NCI-H1092 treated with DMSO at 0.1 percent for 48 hours (cell line): ENCODE measurements at places on chromosomes 2 and 18.

DNA sequence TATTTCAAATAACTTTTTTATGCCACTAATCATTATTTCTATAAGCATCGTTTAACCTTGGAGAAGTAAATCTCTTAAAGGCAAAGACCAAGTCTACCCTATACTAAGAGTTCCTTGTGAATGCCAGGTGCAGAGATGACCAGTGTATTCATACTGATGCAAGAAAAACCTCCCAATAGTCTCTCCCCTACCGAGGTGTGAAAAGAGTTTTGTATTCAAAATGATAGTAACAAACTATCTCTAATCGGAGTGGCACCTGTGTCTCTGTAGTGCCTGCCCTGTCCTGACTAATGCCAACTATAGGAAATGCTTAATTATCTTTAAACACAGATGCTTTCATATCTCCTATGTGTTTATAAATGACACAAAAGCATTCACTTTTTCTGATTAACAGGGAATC, 798.5 kb downstream of the TRIB2 start:
- no peak for DNase-seq

GRCh38 chr2:180376066-180376465, 369.0 kb upstream of the CWC22 start:
- DNase-seq: no peak

DNA sequence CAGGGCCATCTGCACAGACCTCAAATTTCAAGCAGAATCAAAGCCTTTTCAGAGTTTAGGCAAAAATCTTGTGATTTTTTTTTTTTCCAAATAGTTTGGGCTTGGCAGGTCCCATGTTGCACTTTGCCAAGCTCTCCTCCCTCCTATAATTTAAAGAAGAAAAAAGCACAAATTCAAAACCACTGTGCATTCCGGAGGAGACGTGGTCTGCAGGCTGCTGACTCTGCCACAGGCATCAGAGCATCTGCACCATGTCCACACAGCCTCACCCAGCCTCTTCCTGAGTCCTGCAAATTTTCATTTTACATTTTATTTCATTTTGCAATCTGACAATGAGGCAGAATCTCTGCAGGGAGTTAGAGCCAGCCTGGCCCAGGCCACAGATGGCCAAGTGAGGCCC, 15.7 kb upstream of the GPC1 start:
- no peak for DNase-seq

- DNase-seq: no peak
Measured at GRCh38 chr18:24633121-24633520, 172.7 kb downstream of the HRH4 start.

GRCh38 chr18:9839853-9840252, 45.9 kb upstream of the TXNDC2 start:
- DNase-seq: no peak

DNA sequence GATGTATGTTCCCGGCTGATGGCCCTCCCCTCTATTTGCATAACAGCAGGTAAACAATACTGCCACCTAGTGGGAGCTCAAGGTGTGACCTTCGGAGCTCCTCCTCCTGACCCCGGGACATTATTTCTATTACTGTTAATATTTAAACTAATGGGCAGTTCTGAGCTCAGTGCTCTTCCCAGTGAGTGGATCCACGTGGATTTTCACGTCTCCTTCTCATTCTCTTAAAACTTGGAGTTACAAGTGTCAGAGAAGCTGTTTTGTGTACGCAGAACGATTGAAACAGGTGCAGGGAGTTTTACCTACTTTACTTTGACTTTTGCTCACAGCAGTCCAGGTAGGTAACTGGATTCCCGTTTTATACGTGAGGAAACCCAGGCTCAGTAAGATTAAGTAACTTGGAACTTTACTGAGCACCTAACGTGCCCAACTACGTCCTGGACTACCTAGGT, 127.3 kb downstream of the PRKCE start:
- no peak for DNase-seq

DNA sequence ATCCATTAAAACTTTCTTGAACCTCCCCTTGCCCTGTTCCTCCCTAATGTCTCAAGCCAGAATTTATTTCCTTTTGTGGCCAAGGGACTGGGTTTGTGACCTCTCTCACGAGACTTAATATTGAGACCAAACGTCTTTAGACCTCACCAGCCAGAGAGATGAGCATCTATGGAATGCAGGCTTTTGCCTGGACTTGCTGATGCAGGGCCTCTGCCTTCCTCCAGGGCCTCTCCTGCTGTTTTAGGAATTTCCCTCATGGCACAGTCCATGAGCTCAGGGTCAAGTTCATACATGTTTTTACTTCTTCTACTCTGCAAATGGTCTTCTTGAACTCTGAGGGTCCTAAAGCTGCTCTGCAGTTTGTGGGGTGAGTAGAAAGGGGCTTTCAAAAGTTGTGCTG, 22.3 kb downstream of the IL1B start:
- DNase-seq: no peak

- no peak for DNase-seq
Measured at GRCh38 chr2:192828947-192829346, 634.2 kb upstream of the TMEFF2 start.

GRCh38 chr18:77113361-77114151, 19.0 kb downstream of the MBP start:
- no peak for DNase-seq

DNA sequence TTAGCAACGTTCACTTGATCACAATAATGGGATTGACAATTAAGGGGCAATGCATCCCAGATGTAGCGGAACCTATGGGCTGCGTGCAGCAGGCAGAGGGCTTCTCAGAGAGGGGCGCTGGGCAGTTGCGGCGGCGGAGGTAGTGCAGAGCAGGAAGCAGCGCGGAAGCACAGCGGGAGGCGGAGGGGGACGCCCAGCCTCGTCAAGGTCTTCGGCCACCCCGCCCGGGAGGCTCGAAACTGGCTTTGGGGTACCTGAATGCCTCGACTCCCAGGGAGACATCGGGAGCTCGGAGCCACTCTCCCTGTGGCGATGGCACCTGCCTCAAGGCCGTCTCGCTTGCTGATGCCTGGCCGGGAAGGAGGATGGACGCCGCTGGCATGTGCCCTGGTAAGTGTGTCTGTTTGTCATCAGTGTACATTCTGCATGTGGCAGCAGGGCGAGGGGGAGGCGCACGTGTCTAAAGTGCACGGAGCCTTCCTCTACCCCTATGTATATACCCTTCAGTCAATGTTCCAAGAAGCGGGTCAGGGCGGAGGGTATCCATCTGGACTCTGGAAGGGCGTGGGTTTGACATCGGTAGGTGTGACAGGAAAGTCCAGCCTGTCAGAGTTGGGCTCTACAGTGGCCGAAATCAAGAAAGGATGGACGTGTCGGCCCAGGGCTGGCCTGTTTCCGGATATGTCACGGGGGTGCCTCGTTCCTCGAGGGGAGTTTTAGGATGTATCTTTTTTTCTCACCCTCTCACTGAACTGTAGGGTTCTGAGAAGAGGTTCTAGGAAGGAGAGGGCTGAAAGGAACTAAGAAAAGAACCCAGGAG, 7.5 kb upstream of the SP9 start:
- DNase-seq: no peak

DNA sequence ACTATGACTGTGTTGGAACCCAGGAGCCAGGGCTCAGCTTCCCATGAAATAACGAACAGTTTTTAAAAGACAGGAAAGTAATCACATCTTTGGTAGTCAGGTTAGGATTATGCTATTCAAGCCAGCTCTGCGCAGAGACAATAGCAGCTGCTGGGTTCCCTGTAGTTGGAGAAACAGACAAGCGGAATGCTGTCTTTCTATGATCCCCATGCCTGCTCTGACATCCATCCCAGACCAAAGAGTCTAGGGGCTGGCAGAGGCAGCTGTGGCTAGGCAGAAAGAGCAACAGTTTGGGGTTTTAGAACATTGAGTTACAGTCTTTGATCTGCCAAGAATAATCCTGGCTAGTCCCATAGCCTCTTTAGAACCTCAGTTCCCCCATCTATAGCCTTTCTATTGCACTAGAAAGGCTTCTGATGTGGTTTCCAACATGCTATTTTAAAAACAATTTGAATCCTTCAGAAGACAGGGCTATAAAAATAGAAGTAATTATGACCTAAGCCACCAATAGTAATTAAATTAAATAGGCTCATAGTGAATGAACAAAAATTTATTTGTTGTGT, 146.8 kb downstream of the MTX2 start:
- no peak for DNase-seq

DNA sequence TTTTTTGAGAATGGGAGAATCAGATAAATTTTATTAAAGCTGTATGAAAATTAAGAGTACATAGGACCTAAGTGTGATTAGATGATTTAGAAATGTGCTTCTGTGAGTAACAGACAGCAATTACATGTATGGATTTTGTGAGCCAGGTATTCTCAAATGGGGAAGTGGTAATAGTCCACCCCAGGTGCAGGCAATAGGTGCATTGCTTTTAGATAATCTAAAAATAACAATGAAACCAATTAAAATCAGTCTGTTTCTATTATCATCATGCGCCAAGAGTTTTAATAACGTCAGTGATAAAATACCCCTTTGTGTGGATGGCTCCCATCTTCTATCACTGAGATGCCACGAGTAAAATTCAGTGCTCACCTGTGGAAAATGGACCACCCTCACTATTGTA, 265.3 kb downstream of the RNF144A start:
- DNase-seq: no peak

DNA sequence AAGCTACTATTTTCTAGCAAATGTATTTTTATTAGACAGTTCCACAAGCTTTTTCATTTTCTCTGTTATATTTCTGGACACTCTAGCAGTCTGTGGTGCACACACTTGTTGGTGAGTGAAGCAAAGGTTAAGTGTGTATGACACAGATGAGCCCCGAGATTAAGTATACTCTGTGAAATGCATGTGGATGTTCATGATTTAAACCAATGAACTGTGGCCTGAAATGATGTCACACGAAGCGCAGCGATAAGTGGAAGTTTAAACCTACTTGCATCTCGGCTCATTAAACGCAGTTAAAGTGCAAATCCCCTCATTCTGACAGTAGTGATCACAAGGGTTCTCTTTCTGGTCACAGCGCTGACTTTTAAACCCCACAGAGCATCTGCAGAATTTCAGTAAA, 1488.8 kb upstream of the NXPH2 start:
- no peak for DNase-seq

DNA sequence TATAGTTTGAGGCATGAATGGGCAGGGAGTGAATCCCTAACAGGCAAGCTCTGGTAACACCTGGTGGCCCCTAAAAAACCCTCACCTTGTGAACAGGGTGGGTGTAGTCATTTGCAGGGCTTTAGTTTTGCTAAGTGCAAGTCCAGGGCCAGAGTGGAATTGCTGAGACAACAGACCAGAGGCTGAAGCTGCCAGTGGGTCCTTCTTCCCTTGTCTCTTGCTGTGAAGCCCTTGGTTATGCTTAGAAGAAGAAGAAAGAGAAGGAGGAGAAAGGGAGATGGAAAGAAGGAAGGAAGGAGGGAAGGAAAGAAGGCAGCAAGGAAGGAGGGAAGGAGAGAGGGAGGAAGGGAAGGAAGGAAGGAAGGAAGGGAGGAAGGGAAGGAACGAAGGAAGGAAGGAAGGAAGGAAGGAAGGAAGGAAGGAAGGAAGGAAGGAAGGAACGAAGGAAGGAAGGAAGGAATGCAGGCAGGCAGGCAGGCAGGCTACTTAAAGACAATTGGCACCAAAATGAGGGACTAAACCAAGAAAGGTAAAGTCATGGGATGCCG, 45.8 kb downstream of the SMAD7 start:
- DNase-seq: no peak

GRCh38 chr2:97713296-97714083, at the start of gene ZAP70:
Gene ZAP70, plus strand, starts transcription at chr2:97713576. Its CDS starts 10,461 bp downstream, at chr2:97724037.
- no peak for DNase-seq

DNA sequence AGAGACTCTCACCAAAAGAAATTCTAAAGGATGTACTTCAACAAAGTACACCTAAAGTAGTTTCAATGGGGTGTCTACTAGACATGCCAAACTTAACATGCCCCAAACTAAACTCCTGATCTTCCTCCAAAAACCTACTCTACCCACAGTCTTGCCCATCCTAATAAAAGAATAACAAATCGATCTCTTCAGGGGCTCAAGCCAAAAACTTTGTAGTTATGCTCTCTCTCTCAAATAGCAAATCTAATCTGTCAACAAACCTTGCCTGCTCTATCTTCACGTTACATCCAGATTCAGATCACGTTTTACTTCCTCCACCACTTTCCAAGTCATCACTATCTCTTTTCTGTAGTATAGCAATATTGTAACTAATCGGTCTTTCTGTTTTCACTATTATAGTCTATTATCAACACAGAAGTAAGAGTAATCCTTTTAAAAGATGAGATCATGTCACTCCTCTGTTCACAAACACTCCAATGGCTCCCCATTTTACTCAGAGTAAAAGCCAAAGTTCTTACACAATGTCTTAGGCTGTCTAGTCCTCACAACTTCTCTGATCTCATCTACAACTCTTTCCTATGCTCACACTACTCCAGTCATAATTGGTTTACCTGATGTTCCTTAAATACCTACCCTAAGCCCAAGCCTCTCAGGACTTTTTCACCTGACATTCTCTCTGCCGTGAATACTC, 79.9 kb downstream of the THADA start:
- DNase-seq: no peak
